Ascending aorta (tissue), 2 donors: ENCODE measurements at places on chromosomes 13 and 19.

- no peak for DNase-seq
- H3K27ac ChIP-seq, result no peak overlapping the region
- H3K27me3 ChIP-seq, result no peaks in the 10 kb centered on the region
- no peaks in the 10 kb centered on the region for H3K4me1 ChIP-seq
- H3K36me3 ChIP-seq, result no peaks in the 10 kb centered on the region
Measured at GRCh38 chr19:44315883-44316282, 11.1 kb upstream of the ZNF235 start.

- no peak overlapping the region for H3K4me3 ChIP-seq
- H3K27ac ChIP-seq, result no peak overlapping the region
- no peaks in the 10 kb centered on the region for H3K36me3 ChIP-seq
- no peak for DNase-seq
- no peaks in the 10 kb centered on the region for H3K27me3 ChIP-seq
- H3K4me1 ChIP-seq, result no peaks in the 10 kb centered on the region
Measured at GRCh38 chr13:73411067-73411809, 352.4 kb downstream of the KLF5 start.

GRCh38 chr13:110276553-110276950 lies 30.4 kb downstream of the COL4A1 start:
- no peak overlapping the region for H3K4me3 ChIP-seq
- H3K36me3 ChIP-seq, result peaks cover 8% of the 10 kb centered on the region
- no peak for DNase-seq
- peaks cover 52% of the 10 kb centered on the region for H3K4me1 ChIP-seq
- H3K27ac ChIP-seq, result peak overlapping the region; percentile 34

DNA sequence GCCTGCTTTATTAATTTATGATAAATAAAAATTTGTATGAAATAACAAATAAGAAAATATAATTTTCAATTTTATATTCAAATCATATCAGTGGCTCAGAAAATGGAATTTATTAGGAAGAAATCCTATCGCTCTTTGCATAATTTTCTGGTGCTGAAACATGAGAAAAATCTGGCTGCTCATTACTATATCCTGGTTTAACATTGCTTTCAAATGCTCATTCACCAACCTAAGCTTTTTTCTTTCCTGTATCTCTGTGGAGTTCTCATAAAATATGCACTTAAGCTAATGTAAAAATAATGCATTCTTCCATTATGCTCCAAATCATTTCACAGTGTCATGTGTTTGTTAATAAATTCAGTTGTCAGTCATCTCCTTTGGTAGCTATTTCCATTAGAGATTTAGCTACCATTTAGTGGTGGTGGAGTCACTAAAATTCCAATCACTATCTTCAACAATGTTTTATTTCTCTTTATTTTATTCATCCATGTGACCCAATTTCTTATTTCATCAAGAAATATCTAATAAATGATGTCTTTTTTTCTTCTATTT lies 498.0 kb downstream of the DCT start:
- no peak overlapping the region for H3K4me3 ChIP-seq
- no peaks in the 10 kb centered on the region for H3K4me1 ChIP-seq
- H3K27me3 ChIP-seq, result no peaks in the 10 kb centered on the region

GRCh38 chr19:34503531-34504272 lies 22.1 kb downstream of the WTIP start:
- H3K36me3 ChIP-seq, result peaks cover 10% of the 10 kb centered on the region
- no peak overlapping the region for H3K27ac ChIP-seq
- H3K4me3 ChIP-seq, result no peak overlapping the region
- peak; percentile 61 for DNase-seq

GRCh38 chr19:53432088-53432661 lies 391 bp downstream of the ZNF761 start:
- peak overlapping the region; percentile 66 for H3K4me3 ChIP-seq
- no peaks in the 10 kb centered on the region for H3K4me1 ChIP-seq
- H3K27me3 ChIP-seq, result no peaks in the 10 kb centered on the region
- peak overlapping the region; percentile 77 for H3K27ac ChIP-seq
- peaks cover 7% of the 10 kb centered on the region for H3K36me3 ChIP-seq
- peak; percentile 65 for DNase-seq

DNA sequence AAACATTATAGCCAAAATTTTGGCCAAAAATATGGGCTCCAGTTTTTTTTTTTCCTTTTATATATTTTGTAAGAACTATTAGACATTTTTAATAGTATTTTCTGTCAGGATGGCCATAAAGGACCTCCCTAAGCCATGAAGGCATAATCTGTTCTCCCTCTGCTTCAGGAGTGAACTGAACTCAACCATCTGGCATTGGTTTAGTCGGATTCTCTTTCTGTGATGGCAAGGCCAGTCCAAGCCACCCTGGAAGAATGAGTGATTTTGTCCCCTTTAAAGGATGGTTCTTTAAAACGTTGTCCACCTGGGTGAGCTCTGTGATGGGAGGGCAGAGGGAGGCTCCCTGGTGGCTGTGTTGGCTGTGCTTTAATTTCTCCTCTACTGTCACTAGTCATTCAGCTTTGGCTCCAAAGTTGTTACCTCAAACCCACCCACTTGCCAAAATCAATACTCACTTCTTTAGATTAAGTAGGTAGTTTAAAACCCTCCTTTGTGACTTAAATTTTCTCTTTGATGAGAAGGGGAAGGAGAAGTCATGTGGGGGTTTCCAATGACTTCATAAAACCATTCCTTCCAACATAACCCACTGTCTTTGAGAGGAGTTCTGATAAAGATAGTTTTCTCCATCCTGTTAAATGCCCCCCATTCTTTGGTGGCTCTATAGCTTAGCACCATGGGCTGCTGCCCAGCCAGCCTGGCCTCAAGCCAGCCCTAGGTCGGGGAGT lies 4.4 kb downstream of the TNFRSF19 start:
- no peak overlapping the region for H3K27ac ChIP-seq
- no peaks in the 10 kb centered on the region for H3K36me3 ChIP-seq
- H3K27me3 ChIP-seq, result peaks cover 4% of the 10 kb centered on the region
- H3K4me1 ChIP-seq, result peaks cover 3% of the 10 kb centered on the region

DNA sequence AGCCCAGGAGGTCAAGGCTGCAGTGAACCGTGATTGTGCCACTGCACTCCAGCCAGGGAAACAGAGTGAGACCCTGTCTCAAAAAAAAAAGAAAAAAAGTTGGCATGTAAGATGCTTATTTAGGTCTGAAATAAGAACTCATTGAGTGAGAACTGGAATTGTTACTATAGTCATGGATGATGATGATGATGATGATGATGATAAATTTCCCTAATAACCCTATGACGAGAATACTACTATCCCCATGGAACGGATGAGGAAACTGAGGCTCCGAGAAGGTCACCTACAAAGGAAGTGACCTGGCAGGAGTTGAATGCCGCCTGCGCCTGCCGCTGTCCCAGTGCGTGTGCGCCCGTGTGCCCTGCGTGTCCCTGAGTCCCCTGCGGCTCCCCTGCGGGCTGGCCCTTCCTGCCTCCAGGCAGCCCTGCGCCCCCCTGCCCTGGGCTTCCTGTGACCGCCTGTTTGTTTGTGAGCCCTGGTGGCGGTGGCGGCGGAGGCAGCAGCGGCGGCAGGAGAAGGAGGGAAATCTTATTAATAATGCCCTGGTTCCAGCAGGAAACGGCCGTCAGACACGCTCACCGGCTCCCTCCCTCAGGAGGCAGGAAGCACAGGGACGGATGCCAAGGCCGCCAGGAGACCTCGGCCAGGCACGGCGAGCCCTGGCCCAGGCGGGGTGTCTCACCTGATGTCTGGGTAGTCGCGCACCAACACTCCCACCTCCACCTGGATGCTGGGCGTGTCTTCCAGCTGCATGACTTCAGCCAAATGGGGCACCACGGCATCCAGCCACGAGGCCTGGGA lies 29.6 kb downstream of the EXOC3L2 start:
- H3K4me1 ChIP-seq, result no peaks in the 10 kb centered on the region
- H3K36me3 ChIP-seq, result no peaks in the 10 kb centered on the region
- no peak overlapping the region for H3K27ac ChIP-seq
- no peak overlapping the region for H3K4me3 ChIP-seq
- peaks cover 7% of the 10 kb centered on the region for H3K27me3 ChIP-seq
- DNase-seq, result no peak

DNA sequence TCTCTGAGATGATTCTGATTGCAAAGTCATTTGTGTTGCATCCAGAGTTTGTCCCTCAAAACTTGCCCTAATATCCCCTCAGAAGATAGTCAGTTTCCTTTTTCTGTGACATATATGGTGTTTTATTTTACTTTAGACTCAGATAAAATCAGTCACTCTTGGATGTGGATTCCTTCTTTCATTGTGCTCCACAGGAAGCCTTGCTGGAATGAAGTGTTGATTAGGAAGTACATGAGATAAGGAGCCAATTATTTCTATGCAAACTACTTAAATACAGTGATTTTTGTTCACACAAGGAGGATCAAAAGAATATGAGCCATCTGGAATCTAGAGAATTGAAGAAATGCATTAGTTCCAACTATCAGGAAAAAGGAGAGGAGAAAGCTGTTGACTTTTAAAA lies 107.6 kb upstream of the RXFP2 start:
- no peaks in the 10 kb centered on the region for H3K4me1 ChIP-seq
- H3K27me3 ChIP-seq, result no peaks in the 10 kb centered on the region
- no peaks in the 10 kb centered on the region for H3K36me3 ChIP-seq
- no peak overlapping the region for H3K27ac ChIP-seq

DNA sequence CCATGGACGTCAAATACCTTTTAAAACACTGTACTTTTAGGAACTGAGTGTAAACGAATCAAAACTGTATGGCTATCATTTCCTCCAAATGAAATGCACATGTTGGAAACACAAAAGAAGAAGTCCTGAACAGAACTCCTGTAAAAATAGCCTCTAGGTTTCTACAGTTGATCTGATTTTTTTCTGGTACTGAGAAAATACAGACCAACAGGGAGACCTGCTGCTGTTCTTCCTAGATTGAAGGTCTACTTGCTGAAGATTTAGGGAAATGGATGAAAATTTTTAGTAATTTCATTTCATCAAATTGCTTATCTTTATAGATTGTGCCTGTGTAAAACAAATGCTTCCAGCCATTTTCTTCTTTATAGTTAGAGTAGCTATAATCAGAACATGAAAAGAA lies 520.4 kb downstream of the SLITRK6 start:
- no peak for DNase-seq
- H3K4me1 ChIP-seq, result no peaks in the 10 kb centered on the region
- no peak overlapping the region for H3K27ac ChIP-seq
- H3K27me3 ChIP-seq, result no peaks in the 10 kb centered on the region

DNA sequence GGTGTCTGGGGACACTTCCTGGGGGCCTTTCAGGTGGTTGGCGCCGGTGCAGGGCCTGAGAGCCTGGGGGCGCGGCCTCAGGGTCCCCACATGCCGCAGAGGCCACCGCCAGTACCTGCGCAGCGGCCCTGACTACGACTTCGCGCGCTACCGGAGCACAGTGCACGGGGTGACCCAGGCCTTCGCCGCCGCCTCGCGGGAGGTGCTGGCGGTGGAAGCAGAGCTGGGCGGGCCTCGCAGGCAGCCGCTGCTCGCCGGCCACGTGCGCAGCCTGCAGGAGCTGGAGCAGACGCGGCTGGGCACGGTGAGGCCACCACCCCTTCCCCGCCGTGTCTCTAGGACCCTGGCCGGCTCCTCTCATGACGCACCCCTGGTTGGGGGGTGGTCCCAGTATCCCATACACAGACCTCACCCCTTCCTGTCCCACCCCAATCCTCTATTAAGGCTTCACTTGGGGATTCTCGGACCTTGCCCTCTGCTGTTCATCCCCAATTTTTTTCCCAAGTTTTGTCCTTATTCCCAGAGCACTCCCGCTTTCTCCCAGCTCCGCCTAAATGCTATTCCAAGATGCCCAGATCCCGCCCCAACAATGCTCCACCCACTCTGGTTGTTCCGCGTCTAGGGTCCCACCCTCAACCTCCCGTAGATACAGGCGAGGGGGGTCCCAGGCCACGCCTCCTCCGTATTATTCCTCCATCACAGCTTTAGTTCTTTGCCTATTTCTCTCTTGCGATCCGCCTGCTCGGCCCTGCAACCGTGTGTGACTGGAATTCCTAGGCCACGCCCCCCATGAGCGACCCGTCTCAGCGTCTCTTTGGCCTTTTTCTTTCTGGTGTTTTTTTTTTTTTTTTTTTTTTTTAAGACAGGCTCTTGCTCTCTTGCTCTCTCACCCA lies 1.0 kb downstream of the REX1BD start:
- no peaks in the 10 kb centered on the region for H3K27me3 ChIP-seq
- peak overlapping the region; percentile 81 for H3K27ac ChIP-seq
- DNase-seq, result no peak
- peaks cover 8% of the 10 kb centered on the region for H3K36me3 ChIP-seq
- H3K4me3 ChIP-seq, result peak overlapping the region; percentile 87

- no peak overlapping the region for H3K4me3 ChIP-seq
- no peak overlapping the region for H3K27ac ChIP-seq
- DNase-seq, result no peak
- H3K4me1 ChIP-seq, result no peaks in the 10 kb centered on the region
- no peaks in the 10 kb centered on the region for H3K36me3 ChIP-seq
- H3K27me3 ChIP-seq, result no peaks in the 10 kb centered on the region
Measured at GRCh38 chr19:41476583-41476982, 33.6 kb downstream of the ERICH4 start.
